HS-5 (cell line): ENCODE measurements at places on chromosomes 1 and 21.

- no peak for DNase-seq
Measured at GRCh38 chr1:157437296-157437695, 115.0 kb downstream of the FCRL5 start.

GRCh38 chr1:235366286-235366685 is 941 bp upstream of the TBCE start:
- DNase-seq = no peak

DNA sequence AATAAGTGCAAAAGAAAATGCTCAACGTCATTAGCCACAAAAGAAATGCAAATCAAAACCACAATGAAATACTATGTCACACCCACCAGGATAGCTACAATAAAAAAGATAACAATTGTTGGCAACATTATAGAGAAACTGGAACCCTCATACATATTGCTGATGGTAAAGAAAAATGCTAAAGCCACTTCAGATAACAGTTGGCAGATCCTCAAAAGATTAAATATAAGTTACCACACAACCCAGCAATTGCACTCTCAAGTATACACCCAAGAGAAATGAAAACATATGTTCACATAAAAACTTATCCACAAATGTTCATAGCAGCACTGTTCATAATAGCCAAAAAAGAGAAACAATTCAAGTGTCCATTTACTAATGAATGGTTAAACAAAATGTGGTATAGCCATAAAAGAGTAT is 20.7 kb downstream of the TRIM33 start:
- DNase-seq = no peak

GRCh38 chr1:15885701-15886610 is 38.4 kb downstream of the SPEN start:
- peak; percentile 56 for DNase-seq

GRCh38 chr1:152505083-152505482 is 5.5 kb upstream of the LCE5A start:
- DNase-seq = no peak

DNA sequence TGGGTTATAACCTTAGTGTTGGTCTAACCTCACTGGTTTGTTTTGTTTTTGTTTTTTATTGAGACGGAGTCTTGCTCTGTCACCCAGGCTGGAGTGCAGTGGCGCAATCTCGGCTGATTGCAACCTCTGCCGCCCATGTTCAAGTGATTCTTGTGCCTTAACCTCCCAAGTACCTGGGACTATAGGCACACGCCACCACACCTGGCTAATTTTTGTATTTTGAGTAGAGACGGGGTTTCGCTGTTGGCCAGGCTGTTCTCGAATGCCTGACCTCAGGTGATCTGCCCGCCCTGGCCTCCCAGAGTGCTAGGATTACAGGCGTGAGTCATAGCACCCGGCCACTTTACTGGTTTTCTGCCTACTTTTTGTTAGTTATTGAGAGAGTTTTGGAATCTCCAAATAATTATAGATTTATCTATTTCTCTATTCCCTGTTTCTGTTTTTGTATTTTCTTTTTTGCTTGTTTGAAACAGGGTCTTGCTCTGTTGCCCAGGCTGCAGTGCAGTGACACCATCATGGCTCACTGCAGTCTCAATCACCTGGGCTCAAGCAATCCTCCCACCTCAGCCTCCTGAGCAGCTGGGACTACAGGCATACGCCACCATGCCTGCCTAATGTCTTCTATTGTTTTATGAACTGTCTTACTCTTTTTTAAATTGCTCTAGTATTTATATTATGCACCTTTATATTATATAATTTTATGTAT is 21.4 kb downstream of the SMG7 start:
- no peak for DNase-seq

DNA sequence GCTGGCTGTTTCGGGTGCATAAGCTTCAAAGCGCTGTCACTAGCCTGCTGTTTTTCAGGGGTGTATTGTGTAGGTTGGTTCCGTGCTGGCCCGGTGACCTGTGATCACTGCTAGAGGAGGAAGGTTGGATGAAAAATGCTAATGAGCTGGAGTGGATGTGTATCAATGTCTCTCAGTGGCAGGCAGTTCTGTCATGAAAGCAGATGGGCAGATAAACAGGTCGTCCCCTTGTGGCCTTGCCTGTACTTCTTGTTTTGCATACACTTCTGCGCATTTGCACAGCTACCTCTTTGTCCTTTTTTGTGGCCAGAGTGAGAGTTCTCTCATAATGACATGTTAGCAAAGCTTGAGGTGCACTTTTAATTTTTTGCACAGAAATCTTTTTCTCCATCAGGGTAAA is 2.9 kb downstream of the SELENON start:
- DNase-seq = no peak

GRCh38 chr1:174013864-174014418 is 8.2 kb downstream of the RC3H1 start:
- no peak for DNase-seq

- no peak for DNase-seq
Measured at GRCh38 chr1:3940081-3940753, 40.1 kb upstream of the C1orf174 start.

DNA sequence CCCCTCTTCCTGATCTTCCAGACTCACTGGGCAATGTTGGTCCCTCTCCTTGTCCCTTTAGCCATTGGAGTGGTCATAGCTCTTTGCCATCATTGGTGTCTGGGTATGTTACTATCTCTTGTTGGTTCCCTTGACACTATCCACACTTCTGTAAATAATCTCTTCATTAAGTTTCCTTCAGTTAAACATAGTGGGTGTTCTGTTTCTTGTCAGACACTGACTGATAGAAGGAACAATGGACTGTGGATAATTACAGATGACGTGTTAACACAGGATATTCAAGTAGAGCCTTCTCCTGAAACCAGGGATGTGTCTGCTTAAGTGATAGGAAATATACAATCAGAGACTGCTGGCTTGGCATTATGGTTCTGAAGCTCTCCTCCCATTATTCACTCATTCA is 458.3 kb upstream of the USP24 start:
- no peak for DNase-seq
